ENCODE measurements at places on chromosomes 11 and 22. TPM values are rescaled to one million over a fixed set of nuclear protein-coding genes. Genes with fewer than 3 reads are reported as not detected.

The LDHAL6A gene
- total RNA-seq: not detected

DNA sequence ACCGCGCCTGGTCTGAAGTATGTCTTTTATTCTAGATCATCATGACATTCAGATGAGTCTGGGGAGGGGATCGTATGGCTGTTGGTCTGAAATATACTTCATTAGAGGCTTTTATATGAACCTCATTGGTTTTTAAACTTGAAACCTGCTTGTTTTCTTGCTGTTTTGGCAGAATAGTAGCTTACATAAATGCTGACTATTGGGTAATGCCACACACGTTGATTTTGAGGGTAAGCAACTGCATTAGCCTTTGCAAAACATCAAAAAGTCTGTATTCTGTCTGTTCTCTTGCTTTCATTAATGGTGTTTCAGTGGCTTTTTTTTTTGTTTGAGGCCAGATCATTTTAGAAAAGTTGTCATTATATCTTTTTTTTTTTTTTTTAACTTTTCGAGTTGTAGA is 14.2 kb downstream of the PPME1 start:
- DNase-seq: no peak

The RCOR2 gene
- total RNA-seq: under 0.01 TPM

GRCh38 chr22:38467904-38468442 is at the start of gene KDELR3:
Gene KDELR3, plus strand, starts transcription at chr22:38468096. Its CDS starts 138 bp downstream, at chr22:38468234.
- DNase-seq: peak; percentile 65

GRCh38 chr11:34267417-34267816 is 90.4 kb downstream of the ABTB2 start:
- no peak for DNase-seq

- peak; percentile 88 for DNase-seq
Observed at GRCh38 chr22:37303821-37304274, 21.5 kb downstream of the CYTH4 start.

The MAPK11 gene
- total RNA-seq: 21.8 TPM

DNA sequence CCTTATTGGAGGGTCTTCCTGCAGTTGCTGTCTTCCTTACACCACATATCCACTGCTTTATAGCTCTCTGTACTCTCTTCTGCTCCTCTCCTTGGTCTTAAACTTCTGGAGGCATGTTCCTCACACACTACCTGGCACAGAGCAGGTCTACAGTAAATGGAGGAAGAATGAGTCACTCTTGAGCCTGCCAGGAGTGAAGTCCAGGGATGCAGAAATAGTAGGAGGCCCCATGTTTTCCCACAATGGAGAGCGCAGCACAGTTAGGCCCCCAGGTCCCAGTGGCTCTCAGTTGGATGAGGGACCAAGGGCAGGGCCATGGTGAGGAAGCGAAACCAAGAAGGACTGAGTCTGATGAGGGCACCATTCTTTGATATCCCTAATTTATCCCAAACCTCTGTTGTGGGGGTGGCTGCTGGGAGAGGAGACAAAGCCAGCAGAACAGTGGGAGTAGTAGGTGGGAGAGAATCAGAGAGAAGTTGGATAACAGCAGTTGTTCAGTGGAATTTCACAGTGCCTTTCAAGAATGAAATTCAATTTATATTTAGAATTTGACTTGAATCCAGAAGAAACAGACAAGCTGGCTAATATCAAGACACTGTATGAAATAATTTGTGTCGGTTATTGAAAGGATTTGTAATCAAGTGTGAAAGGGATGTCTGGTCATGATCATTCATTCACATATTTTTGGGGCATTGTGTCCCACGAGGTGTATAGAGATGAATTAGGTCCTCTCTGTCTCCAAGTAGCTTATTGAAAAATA is 187.8 kb downstream of the HIPK3 start:
- DNase-seq: peak; percentile 60

DNA sequence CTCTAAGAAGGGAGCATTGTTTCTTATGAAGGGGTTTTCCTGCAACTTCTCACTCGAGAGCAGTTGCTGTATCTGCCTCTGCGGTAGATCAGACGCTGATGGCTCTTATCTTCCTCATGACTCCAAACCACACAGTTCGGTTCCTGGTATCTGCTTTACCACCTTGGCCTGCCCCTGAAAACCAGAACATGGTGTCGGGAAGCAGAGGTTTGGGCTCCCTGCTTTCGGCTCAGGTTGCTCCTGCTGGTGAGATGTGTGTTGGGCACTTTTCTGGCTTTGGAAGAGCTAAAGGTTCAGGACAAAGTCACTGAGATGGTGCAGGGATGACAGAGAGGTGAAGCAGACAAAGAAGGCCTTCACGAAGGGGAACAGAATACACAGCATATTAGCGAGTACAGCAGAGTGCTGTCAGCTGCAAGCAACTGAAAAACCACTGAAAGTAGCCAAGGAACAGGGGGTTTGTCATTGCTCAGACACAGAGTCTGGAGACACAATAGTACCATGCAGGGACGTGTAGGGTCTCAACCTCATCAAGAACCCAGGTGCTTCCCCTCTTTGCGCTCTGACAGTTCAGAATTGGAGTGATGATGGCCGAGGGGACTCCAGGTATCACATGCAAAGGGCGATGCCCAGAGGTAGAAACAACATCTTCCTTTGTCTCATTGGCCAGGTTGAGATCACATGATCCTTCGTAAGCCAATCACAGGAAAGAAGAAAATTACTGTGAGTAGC is 11.9 kb upstream of the CSF2RB start:
- DNase-seq: no peak

GRCh38 chr11:102283116-102283485 is 34.2 kb upstream of the BIRC3 start:
- no peak for DNase-seq

- no peak for DNase-seq
Observed at GRCh38 chr11:120055646-120056045, 82.3 kb downstream of the TRIM29 start.

DNA sequence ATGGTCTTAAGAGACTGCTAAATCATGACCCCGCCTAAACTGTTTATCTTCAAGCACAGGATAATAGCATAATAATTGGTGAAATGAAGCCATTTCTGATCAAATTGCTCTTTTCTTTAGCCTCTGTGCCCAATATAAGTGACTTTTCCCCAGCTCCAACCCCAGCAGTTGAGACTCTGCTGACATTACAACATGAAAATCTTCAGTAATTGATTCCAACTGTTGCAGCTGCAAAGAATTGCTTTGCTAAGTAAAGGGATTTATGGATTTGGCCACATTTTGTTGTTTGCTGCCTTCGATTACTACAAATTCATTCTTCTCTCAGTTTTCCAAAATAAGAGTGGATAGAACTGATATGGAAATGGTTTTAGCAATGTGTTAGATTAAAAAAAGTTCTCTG is 576.7 kb upstream of the LRRC4C start:
- no peak for DNase-seq

The LINC01488 gene
- total RNA-seq: under 0.01 TPM

The GAL gene
- total RNA-seq: 0.20 TPM

- DNase-seq: no peak
Observed at GRCh38 chr11:36724742-36725385, 126.8 kb upstream of the RAG2 start.

DNA sequence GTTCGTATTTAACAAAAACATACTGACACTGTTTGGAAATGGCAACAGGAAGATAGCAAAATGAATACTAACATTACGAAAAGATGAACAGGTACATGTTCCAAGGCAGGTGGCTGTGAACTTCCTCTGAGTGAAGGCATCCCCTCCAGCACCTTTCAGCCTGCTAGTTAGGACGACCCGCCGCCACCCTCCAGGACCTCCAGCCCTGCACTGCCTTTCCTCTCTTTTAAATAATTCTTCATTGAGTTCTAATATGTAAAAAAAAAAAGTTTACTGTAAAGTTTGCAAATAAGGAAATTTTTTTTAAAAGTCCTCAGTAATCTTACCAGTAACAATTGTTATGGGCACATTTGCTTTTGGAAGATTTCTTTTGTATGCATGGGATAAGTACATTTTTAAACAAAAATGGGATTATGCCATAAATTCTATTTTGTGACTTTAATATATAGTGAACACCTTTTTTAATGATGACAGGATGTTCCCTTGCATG is 6.0 kb downstream of the NEAT1 start:
- no peak for DNase-seq

DNA sequence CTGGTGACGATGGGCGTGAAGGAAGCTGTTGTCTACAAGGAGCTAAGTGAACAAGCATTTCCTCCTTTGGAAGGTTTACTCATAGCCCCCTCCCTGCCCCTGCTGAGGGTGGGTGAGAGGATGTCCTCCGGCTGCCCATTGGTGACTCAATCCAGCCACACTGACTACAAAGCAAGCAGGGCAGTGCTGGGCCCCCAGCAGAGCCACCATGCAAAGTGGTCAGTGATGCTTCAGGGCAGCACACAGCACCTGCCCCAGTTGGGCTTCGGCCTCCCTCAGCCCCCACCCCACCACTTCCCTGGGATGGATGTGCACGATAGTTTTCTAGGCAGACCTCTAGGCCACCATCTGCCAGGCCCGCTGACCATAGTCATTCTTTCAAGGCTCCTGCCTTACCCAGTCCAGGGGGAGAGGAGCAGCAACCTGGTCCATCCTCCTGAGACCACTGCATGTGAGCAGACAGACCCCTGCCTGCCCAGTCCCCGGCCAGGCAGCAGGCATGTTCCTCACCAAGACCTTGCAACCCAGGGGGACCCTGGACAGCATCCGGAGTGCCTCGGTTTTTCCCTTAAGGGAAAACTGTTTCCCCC is 125.1 kb downstream of the BCR start:
- peak; percentile 66 for DNase-seq

GRCh38 chr22:33467620-33468095 is 409.5 kb upstream of the SYN3 start:
- DNase-seq: no peak

DNA sequence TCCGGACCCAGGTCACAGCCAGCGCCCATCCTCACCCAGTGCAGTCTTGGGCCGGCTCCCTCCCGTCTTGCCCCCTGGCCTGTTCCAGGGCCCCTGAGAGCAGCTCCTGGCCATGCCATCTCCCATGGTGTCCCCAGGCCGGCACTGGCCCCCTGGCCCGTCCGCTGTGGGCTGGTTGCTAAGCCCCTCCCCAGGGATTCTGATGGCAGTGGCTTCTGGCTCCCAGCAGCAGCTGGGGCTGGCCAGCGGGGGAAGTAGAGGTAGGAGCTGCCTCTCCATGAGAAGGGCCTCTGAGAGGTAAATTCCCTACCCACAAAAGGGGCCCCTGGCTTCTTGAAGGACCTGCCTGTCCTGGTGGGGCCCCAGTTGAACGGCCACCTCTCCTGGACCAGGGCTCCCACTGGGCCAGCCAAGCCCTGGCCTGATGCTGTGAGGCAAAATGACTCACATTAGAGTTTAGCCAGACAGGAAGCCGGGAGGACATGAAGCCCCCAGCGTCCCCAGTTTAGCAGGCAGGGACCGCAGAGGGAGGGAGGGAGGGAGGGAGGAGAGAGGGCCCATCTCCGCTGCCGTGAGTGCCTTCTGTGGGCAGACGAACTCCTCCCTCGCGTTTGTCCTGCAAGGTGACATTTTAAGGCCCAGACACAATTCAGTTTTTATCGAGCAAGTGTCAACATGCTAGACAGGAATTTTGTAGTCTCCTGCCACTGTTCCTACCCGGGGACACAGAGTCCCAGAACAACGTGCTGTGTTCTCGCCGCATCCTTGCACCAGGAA is 32.9 kb upstream of the GAL start:
- no peak for DNase-seq

The PTPRCAP gene
- total RNA-seq: not detected

DNA sequence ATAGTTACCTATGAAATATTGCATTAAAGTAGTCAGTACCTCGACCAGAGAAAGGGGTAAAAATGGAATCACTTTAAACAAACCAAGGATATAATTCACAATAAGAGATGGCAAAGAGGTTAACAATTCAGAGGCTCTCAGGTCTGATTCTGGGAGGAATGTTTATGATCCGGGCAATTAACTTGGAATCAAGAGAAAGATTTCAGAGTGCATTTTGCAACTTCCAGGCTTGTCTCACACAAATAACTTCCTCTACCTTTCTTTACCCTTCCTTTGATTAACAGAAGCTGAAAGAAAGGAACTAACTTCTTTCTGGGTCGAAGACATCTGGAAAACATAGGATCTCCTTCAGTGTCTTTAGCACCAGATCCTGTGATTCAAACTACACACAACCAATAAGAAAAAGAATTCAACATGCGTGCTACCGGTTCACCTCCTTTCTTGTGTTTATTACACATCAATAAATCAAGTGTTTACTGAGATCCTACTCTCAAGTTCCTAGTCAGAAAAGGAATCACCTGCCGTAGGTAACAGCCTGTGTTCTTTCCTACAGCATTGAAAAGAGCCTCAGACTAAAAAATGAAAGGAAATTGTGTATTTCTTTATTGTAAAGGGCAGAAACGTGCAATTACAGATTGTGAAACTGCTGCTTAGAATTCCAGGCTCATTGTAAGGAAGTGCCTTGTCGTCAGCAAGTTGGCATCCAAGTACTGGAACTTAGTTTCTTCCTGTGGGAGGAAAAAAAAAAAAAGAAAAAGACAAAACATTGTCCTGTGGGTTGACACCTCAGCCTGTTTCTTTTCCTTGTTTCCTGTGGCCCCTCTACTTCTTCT is 29.5 kb downstream of the CARD18 start:
- DNase-seq: peak; percentile 73

The TESMIN gene
- 0.79 TPM for total RNA-seq

- no peak for DNase-seq
Observed at GRCh38 chr11:44629732-44630345, 64.4 kb downstream of the CD82 start.

The FLRT1 gene
- not detected for total RNA-seq

GRCh38 chr22:43267332-43267980 is 75.7 kb downstream of the SCUBE1 start:
- DNase-seq: no peak

GRCh38 chr11:68938088-68938487 is 34.4 kb downstream of the IGHMBP2 start:
- no peak for DNase-seq

DNA sequence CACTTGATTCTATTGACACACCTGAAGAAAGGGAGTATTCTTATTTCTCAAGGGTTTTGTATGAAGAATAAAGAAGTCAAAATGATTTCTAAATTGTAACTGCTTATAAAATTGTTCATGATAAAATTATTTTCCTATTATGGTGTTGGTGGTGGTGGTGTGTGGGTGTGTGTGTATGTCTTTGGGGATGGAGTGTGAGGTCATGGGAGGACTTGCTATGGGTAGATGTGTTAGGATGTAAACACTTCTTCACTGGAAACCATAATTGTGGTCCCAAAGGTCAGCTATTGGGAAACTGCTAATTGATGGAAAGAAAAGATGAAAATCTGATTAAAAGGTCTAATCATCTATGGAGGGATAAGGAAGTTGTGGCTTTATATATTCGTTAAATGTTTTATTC is 5.1 kb downstream of the TRIM22 start:
- DNase-seq: no peak

GRCh38 chr11:115627071-115627470 is 122.9 kb upstream of the CADM1 start:
- no peak for DNase-seq

GRCh38 chr22:19644314-19645223 is 69.7 kb upstream of the SEPTIN5 start:
- DNase-seq: peak; percentile 44

The KCTD14 gene
- not detected for total RNA-seq

GRCh38 chr22:22168190-22168940 is 76.2 kb upstream of the VPREB1 start:
- DNase-seq: no peak

DNA sequence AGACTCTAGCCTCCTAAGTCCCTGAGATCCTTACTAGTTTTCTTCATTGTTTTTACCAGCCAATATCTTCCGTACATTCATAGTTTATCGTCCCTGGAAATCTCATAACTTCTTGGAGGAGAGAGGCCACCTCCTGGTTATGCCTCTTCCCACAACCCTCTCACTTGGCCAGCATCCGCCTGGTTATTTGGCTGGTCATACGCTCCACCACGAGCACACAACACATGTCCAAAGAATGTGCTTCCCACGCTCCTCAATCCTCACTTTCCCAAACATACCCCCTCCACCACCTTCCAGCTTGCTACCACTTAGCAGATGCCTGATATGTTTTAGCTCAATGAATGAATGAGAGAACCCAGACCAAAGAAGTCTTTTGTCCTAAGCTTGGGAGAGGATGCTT is 83.5 kb upstream of the EIF3D start:
- DNase-seq: no peak

All from lung microvascular endothelial cell (primary cell).